Breast epithelium (tissue), 4 donors: ENCODE measurements at places on chromosomes 2 and 18. TPM values are rescaled to one million over a fixed set of nuclear protein-coding genes. Genes with fewer than 3 reads are reported as not detected.

- DNase-seq: no peak
Measured at GRCh38 chr2:104786821-104787220, 67.1 kb upstream of the POU3F3 start.

- DNase-seq: no peak
Measured at GRCh38 chr2:69535817-69536241, 98.6 kb upstream of the NFU1 start.

- DNase-seq: no peak
Measured at GRCh38 chr2:150718280-150718679, 230.8 kb upstream of the RND3 start.

GRCh38 chr2:203690441-203691047 lies 15.9 kb upstream of the CD28 start:
- DNase-seq: no peak

GRCh38 chr2:226649871-226650660 lies 149.6 kb downstream of the IRS1 start:
- DNase-seq: peak; percentile 69

ESPNL gene
- total RNA-seq: 1.3 TPM

ABCB11 gene
- total RNA-seq: 18.4 TPM
